Thoracic aorta endothelial cell (primary cell): ENCODE measurements at places on chromosomes 6 and 20. TPM values are rescaled to one million over a fixed set of nuclear protein-coding genes. Genes with fewer than 3 reads are reported as not detected.

The TBX18 gene
- total RNA-seq: 39.7 and 41.4 TPM in 2 replicates

The BACH2 gene
- total RNA-seq: 0.40 and 0.93 TPM in 2 replicates

The WTAP gene
- 96.7 and 97.6 TPM in 2 replicates for total RNA-seq

The TCF21 gene
- total RNA-seq: not detected in 2 replicates
